ENCODE measurements at places on chromosomes 4 and X.

GRCh38 chr4:70515367-70516250 is 2.8 kb upstream of the AMTN start:
- DNase-seq, result no peak

- DNase-seq, result peak; percentile 28
Observed at GRCh38 chr4:102541697-102542096, 40.5 kb downstream of the NFKB1 start.

GRCh38 chrX:115018040-115018647 is 728 bp upstream of the IL13RA2 start:
- no peak for DNase-seq

GRCh38 chr4:105145903-105146275 is 787 bp upstream of the TET2 start:
- DNase-seq, result no peak

DNA sequence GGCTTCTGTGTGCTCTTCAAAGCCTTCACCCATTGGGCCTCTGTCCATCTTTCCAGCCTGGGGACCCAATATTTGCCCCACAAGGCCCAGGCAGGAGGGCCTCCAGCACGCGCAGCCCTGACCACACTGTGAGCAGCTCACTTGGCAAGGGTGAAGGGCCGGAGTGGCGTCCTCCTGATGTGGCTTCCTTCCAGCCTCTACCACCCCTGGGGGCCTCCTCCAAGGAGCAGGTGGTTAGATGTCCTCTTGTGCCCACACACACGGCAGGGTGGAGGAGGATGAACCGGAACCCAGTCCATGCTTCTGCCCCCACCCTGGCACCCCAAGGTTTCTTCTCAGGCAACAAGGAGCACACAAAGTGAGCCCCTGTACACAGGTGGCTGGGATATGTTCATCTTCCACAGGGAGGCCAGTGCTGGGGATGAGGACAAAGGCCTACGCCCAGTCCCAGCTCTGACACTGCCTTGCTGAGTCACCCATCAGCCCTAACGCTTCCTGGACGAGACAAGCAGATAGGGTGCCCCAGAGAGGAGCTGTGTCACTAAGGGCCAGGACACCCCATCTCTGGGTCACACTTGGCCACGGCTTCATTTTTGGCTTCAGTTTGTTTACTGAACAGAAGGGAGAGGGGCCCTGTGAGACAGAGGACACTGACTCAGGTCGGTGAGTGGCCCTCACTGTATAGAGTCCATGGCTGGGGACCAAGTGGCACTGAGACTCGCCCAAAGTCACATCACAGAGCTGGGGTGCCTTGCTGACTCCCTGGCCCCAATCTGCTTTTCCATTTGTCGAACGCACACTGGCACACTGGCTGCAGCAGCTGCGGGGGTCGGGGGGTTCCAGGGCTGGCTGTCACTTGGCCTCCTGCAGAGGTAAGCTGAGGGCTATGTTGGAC is 1.9 kb downstream of the UBL4A start:
- DNase-seq, result no peak

DNA sequence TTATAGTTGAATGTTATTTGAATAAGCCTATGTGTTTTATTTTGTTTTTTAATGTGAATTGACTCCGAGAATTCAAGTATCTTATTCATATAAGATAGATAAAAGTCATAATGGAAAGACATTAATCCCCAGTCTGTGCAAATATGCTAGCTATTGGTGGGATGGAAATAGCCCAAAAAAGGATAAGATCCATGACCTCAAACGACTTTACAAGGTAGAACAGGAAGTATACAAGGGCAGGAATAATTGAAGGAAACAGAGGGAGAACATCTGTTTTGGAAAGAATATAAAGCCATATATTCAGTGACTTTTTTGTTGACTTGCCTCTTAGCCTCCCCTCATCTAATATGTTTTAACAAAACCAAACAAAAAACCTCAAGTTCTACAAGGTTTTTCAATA is 9.0 kb downstream of the ABCE1 start:
- DNase-seq, result no peak

DNA sequence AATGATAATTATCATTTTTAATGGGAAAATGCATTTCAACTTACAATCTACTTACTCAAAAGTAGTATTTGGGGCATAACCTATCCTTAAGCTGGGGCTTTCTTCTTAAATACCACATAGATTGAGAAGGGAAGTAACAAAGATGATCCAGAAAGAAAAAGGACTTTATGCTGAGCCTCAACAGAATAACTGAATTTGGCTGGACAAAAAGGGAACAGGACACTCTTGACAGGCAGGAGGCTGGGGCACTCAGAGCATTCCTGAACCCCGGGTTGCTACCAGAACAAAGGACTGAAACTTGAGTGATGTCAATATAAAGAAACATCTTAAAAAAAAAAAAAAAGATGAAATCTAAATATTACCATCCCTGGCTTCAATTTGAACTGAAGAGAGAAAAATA is 23.9 kb downstream of the RELL1 start:
- DNase-seq, result no peak

DNA sequence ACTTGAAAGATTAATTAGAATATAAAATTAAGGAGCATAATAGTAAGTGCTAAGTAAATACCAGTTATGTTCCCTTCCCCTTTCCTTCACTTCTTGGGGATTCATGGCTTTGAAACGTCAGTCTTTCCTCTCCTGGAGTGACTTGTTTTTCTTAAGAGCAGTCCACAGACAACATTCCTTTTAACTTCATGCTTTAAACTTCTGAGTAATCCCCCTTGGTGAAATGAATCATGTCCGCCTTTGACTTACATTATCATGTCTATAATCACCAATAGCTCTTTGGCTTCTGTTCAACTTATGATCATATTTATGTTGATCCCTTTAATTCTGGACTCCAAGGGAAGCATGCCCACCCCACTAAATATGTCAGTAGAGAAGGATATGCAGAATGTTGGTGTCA is 1012.1 kb upstream of the SLIT2 start:
- no peak for DNase-seq

- DNase-seq, result no peak
Observed at GRCh38 chrX:150087612-150088011, 149.3 kb upstream of the EOLA2 start.

GRCh38 chrX:49106930-49107329 is 16.6 kb downstream of the GPKOW start:
- no peak for DNase-seq

GRCh38 chr4:48138936-48139335 is 4.9 kb upstream of the TXK start:
- no peak for DNase-seq

- no peak for DNase-seq
Observed at GRCh38 chr4:145251391-145251790, 71.0 kb upstream of the OTUD4 start.

DNA sequence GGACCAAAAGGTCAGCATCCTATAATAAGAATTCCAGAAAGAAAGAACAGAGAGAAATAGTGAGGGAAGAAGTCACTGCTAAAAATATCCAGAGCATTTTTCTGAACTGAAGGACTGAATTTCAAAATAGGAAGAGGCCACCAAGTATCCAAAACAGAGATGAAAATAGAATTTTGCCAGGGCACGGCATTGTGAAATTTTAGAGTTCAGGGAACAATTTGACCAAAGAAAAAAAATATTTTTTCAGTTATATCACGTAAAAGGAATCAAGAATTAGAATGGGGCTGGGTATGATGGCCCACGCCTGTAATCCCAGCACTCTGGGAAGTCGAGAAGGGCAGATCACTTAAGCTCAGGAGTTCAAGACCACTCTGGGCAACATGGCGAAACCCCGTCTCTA is 65.4 kb downstream of the FGFBP1 start:
- DNase-seq, result no peak

- no peak for DNase-seq
Observed at GRCh38 chr4:110808351-110808878, 185.5 kb upstream of the PITX2 start.

GRCh38 chrX:44529310-44529709 is 13.3 kb downstream of the FUNDC1 start:
- no peak for DNase-seq

DNA sequence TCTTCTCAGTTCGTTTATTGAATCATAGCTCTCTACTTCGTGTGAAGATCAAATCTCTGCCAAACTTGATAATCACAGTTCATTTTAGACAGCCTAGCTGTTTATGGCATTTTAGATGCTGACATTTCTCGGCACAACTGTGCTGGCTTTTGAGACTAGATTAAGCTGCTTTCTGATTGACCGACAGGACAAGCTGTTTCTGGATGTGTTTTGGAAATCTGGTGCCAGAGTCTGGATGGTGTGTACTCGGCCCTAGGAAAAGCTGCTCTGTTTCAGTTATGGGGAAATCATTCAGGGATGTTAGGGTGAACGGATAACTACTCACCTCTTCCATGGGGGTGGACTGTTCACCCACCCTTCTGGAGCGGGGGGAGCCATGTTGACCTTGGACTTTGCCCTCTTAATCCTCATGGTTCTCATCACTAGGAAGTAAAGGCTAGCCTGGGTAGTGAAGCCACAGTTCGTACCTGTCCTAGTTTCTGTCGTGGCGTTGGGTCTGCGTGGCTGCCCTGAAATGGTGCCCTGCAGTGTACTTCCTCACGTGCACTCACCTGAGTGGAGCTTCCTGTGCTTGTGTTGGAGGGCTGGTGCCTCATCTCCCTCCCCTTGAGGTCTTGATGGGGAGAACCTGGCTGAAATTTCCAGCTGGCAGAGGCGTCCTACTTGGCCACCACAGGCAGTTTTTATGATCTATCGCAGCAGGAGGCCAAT is 13.7 kb upstream of the WDR1 start:
- no peak for DNase-seq

- no peak for DNase-seq
Observed at GRCh38 chr4:136741468-136741867, 790.8 kb downstream of the PCDH18 start.

DNA sequence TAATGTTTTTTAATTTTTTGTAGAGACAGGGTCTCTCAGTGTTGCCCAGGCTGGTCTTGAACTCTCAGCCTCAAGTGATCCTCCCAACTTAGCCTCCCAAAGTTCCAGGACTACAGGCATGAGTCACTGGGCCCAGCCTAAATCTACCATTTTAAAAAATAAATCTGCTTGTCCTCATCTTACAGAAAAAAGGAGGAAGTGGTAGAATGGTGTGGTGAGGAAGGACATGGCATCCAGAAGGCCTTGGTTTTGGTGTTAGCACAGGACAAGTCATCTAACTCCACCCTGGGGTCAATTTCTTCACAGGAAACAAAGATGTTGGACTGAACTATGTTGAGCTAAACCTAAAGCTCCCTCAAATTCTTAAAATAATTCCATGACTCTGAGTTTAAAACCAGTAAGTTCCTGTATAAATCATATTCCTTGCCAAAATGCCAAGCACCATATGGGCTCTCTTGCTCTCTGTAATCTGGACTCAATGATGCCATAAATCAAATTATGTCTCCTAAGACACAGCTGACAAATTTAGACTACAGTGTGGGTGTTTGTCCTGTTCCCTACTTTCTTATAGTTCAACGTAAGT is 253.9 kb upstream of the NOCT start:
- no peak for DNase-seq

GRCh38 chr4:129378364-129378763 is 282.4 kb downstream of the C4orf33 start:
- DNase-seq, result no peak

DNA sequence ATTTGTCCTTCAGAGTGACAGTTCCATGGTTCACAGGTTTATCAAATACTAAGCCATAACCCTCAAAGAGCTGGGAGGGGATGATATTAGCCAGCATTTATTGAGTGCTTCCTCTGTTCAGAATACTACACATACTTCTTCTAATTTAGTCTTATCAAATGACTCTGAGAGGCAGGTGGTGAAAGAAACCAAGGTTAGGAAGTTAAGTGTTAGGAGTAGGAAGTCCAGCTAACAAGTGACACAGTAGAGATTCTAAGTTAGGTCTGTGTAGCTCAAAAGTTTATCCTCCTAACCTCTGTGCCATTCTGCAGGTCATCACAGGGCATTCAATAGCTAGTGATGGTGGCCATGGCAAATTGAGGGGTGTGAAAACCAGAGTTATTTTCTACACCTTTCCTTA is 198.3 kb upstream of the MID1 start:
- no peak for DNase-seq

- DNase-seq, result no peak
Observed at GRCh38 chr4:17093481-17093880, 195.0 kb upstream of the LDB2 start.

DNA sequence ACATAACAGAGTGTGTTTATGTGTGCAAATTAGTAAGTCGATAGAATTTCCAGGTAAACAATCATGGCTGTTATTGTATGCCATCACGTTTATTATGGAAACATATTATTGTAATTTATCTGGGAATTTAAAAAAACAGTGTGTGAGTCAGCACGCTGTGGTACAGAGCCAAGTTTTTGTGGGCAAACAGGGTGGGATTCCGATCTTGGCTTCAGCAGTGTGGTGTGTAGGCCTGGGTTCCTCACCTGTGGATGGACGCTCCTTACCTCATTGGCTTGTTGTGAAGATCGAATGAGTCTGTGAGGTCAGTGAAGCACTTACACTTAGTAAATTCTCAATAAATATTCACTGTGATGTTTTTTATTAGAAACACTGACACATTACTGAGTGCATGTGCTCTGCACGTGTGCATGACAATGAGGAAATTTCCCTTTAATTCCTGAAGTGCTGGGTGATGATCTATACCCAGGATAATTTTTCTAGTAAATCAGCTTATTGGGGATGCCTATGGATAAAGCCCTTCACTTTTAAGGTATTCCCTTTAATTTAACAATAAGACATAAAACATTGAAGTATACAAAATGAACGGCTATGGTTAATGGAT is 36.4 kb downstream of the SLIT2 start:
- no peak for DNase-seq

GRCh38 chr4:150123087-150123486 is 44.8 kb downstream of the DCLK2 start:
- no peak for DNase-seq

- no peak for DNase-seq
Observed at GRCh38 chrX:20313899-20314298, 47.2 kb upstream of the RPS6KA3 start.

DNA sequence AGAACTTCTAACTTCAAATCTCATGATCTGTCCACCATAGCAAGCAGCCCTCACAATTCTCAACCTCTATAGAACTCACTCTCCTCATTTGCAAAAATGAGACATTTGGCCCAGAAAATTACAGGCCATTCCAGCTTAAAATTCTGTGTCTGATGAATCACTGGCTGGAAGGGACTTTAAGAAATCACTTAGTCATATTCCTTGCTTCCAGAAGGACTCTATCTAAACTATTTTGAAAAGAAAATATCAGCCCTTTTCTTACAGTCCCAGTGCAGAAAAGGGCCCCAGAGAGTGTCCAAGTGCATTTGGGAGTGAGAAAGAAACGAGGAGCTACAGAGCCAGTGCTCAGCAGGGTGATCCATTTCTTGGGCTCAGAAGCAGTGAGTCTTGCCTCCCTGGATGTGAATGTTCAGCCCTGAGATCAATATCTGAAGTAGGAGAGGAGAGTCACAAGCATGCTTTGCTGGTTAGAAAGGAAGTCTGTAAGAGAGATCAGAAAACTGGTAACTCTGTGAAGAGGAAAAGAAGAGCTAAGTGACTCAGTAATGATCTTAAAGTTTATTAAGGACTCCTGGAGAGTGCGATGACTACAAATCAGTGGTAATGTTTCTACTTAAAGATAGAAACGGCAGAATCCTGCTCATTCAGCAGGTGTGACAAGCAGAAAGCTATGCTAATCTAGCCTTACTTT is 139.8 kb downstream of the PALLD start:
- DNase-seq, result no peak
